ENCODE measurements at places on chromosomes 12 and 14.

GRCh38 chr12:18277196-18277595, 15.9 kb downstream of the PIK3C2G start:
- DNase-seq: no peak

DNA sequence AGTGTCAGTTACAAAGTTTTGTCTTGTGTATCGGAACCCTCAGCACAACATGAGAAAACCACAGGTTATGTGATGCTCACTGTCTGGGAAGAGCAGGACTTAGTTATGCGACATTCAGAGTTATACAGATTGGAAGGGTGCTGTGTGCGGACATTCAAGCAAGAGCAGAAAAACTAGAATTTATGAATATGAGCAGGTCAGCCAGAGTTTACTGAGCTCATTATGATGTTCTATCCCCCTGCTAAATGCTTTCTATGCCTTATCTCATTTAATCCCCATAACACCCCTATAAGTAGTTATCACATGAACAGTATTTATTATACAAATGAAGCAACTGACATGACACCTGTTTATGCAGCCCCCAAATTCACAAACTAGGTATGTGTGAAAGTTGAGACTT, 1083.2 kb downstream of the FLRT2 start:
- DNase-seq: no peak

DNA sequence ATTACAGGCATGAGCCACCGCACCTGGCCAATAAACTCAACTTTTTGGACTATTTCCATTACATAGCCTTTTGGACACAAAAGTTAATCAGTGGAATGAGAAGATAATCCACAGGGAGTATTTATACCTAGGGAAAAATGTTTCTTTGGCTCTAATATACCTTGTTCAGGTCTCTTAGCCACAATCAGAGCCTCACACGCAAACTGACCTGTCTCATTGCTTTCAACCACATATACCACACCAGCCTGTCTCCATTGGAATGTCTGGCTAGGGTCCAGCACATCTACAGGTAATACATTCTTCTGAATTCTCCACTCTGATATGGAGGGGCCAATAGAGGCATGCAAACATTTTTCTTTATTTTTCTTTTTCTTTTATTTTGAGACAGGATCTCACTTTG, 3.8 kb upstream of the RBMS2 start:
- no peak for DNase-seq

DNA sequence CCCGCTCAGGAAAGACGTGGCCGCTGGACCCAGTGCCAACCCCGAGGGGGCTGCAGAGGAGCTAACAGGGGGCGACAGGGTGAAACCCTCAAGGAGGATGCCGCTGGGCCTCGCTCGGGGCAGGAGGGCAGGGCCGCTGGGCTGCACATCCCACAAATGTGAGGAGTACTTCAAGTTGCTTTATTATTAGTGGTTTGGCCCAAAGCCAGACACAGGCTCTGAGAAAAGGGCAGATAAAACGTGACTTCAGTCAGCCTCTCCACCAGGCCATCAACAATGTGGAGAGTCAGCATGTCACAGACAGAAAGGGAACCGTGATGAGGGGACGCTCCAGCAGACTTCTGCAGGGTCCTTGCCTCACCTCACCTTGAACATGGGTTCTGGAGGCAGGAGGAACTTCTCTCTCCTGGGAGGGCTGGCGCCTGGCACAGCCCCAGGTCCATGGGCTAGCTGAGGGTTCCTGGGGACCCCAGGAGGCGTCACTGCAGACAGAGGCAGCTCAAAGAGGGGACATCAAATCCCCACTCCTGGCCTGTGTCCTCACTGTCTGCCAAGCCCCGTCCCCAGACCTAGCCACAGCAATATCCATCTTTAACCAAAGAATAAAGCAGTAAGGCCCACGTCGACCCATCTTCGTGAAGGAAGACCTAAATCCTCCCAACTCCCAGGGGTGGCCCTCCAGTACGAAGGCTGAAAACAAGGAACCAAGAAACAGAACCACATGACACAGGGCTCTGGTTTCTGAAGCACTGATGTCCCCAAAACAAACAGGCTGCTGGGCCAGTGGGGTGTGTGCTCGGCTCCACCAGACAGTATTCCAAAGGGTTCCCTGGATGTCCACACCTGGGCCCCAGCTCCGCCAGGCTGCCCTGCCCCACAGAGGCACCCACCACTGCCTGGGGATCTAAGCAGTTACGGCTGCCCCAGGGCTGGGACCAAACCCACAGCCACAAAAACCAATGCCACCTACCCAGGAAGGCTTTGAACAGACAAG, 35.1 kb downstream of the CCDC85C start:
- no peak for DNase-seq

GRCh38 chr12:14416658-14417057, 51.2 kb downstream of the ATF7IP start:
- no peak for DNase-seq
